ENCODE measurements at places on chromosomes 1 and 21. TPM values are rescaled to one million over a fixed set of nuclear protein-coding genes. Genes with fewer than 3 reads are reported as not detected.

Gene RNU1-4
- 1,319 TPM for total RNA-seq

Gene LCE1A
- total RNA-seq, result not detected

Gene ORC1
- 11.0 TPM for total RNA-seq

Gene KLHDC8A
- not detected for total RNA-seq

Gene ATAD3A
- 57.4 TPM for total RNA-seq

- no peak overlapping the region for H3K27ac ChIP-seq
- DNase-seq, result no peak
- H3K36me3 ChIP-seq, result no peaks in the 10 kb centered on the region
- H3K4me3 ChIP-seq, result no peak overlapping the region
These were observed 196.0 kb downstream of the URB2 start for GRCh38 chr1:229822026-229822425.

- no peak overlapping the region for H3K4me3 ChIP-seq
- no peaks in the 10 kb centered on the region for H3K27me3 ChIP-seq
- DNase-seq, result no peak
- H3K36me3 ChIP-seq, result no peaks in the 10 kb centered on the region
- no peaks in the 10 kb centered on the region for H3K4me1 ChIP-seq
- H3K27ac ChIP-seq, result no peak overlapping the region
These were observed 281.6 kb upstream of the FMN2 start for GRCh38 chr1:239810061-239810481.

DNA sequence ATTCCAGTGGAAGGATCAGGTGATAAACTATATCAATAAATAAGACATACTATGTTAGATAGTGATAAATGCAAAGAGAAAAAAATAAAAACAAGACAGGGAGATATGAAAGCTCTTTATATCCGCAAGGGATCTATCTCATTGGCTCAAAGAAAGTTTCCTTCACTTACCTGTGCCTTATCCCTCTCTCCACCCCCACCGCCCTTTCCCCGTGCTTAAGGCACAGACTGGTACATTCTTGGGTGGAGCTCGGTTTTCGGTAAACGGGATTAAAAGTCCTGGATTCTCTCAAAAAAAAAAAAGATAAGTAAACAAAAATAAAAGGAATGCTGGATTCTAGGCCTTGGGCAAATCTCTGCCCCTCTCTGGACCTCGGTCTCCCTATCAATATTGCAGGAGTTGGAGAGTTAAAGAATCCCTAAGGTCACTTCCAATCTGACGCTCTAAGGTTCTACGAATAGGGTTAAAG, 593 bp upstream of the DNAJC16 start:
- peak overlapping the region; percentile 37 for H3K27ac ChIP-seq
- no peak for DNase-seq
- H3K36me3 ChIP-seq, result no peaks in the 10 kb centered on the region
- H3K4me1 ChIP-seq, result peaks cover 24% of the 10 kb centered on the region
- peak overlapping the region; percentile 74 for H3K4me3 ChIP-seq
- no peaks in the 10 kb centered on the region for H3K27me3 ChIP-seq

DNA sequence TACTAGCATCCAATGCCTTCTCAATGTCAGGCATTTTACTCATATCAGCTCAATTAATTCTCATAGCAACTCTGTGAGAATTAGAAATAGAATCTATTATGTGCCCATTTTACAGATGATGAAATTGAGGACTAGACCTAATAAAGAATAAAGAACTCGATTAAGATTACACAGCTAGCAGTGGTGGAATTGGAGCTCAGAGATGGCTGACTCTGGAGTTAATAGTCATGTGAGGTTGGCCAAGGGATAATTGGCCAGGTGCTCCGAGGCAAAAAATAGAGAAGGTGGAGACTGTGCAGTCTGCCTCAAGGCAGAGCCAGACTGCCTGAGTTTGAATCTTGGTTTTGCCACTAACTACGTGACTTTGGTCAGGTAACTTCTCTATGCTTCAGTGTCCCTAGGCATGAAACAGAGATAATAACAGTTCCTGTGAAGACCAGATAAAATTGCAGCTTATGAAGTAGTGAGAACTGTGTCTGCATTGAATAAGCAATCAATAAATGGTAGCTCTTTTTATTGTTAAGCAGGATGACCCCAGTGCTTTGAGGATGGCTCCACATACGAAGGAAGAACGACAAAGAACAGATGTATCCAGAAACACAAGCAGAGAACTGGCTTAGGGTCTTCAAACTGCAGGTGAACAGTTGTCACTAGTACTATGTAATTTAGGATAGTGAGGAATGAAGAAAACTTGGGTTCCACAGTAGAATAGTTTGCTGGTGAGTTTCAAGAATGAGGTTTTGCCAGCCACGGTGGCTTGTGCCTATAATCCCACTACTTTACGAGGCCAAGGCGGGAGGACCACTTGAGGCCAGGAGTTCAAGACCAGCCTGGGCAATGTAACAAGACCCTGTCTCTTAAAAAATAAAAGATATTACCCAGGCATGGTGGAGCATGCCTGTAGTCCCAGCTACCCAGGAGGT, 6.9 kb upstream of the CCSAP start:
- no peak overlapping the region for H3K4me3 ChIP-seq
- no peak for DNase-seq
- H3K36me3 ChIP-seq, result no peaks in the 10 kb centered on the region
- no peak overlapping the region for H3K27ac ChIP-seq
- no peaks in the 10 kb centered on the region for H3K27me3 ChIP-seq

- H3K4me3 ChIP-seq, result no peak overlapping the region
- no peaks in the 10 kb centered on the region for H3K27me3 ChIP-seq
These were observed 52.2 kb downstream of the SLC27A3 start for GRCh38 chr1:153827168-153827964.

Measured in endothelial cell of umbilical vein (primary cell).